ENCODE measurements at places on chromosomes 3 and 15. TPM values are rescaled to one million over a fixed set of nuclear protein-coding genes. Genes with fewer than 3 reads are reported as not detected.

CYP1A1 gene
- total RNA-seq: 1.6 TPM

ARHGEF3 gene
- total RNA-seq: 2.6 TPM

DUOXA1 gene
- not detected for total RNA-seq

CHRNA5 gene
- 9.4 TPM for total RNA-seq

SLC12A1 gene
- total RNA-seq: not detected

ENTPD3 gene
- not detected for total RNA-seq

TMEM62 gene
- 27.4 TPM for total RNA-seq

ARGFX gene
- not detected for total RNA-seq

DLG1 gene
- total RNA-seq: 54.1 TPM
